ENCODE measurements at places on chromosomes 2 and 18.
A peak's percentile ranks its signal among the peaks of the same experiment; 100 is the strongest.

DNA sequence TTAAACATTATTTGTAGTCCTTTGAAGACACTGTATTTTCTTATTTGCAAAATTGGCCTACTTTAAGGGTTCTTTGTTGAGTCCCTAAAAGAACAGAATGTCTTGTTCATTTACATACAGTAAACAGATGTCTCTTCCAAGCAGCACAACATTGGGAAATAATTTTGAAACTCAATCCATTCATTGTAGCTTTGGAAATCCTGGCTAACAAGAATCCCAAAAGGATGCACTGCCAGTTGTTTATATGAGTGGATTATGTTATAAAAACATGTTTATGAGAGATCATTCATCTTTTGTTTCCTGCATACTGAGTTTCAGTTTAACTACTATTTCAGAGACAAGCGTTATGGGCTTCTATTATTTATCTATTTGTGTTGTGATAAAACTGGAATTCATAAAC, 499.3 kb downstream of the PID1 start:
- no peak for DNase-seq

- DNase-seq, result no peak
Measured at GRCh38 chr2:43631618-43632317, 5.3 kb upstream of the PLEKHH2 start.

DNA sequence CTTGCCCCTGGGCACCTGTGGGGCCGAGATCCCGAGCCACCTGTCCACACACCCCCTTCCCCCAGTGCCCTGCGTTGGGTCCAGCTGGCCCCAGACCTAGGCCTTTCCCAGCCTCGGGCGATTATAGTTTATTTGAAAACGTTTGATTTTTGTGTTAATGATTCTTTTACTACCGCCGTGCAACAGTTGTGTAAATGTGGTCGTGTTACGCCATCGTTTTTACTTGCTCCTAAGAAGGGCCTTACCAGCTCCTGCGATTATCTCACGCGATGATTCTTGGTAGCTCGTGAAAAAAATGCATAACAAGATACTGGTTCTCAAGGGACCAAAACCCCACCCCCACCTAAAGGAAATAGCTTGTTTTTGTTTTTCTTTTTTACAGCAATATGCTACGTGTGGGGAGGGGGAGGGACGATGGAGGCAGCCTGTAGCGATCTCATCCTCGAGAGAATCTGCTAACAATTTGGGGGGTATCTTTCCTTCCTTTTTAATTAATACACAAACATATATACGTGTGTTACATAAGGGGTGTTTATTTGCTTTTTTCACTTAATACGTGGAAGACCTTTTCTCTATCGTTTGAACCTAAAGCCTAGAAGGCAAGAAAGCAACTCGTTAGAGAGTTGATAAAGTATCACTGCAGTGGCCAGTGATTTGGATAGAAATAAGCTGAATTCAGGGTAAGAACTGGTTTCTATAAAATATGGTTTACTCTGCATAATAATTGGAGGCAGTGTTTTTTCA, 1.0 kb downstream of the ZDBF2 start:
- peak; percentile 36 for DNase-seq

DNA sequence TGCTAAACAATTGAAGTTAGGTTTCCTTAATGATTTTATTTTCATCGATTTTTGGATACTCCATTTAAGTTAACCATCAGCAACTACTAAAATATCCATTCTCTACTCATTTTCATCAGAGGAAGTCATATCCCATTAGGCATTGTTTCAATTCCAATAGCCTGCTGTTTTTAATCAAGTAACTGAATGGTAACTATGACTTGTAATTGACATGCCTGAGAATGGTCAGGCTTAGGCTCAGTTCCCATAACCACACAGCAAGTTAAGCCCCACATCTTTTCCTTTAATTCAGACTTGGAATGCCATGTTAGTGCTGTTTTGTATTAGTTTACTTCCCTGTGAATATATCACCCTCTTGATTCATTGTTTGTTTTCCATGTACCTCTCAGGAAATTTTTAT, 398.8 kb downstream of the ARHGAP15 start:
- peak; percentile 22 for DNase-seq

DNA sequence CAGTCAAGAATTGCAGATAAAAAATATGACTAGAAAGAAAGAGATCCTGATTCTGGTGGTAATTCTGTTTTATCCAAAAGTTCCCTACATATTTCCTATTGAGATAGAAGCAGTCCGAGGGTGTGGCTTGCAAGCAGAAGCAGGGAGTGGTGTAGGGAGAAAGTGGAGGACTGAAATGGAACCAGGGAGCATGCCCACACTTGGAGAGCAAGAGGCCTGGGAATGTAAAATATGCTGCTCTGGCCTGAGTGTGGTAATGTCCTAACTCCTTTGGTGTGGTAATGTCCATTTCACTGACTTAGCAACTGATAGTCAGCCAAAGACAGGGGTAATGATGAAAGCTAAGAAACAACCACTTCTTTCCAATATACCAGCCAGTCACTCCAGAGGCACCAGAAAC, 30.1 kb upstream of the FMNL2 start:
- peak; percentile 7 for DNase-seq

DNA sequence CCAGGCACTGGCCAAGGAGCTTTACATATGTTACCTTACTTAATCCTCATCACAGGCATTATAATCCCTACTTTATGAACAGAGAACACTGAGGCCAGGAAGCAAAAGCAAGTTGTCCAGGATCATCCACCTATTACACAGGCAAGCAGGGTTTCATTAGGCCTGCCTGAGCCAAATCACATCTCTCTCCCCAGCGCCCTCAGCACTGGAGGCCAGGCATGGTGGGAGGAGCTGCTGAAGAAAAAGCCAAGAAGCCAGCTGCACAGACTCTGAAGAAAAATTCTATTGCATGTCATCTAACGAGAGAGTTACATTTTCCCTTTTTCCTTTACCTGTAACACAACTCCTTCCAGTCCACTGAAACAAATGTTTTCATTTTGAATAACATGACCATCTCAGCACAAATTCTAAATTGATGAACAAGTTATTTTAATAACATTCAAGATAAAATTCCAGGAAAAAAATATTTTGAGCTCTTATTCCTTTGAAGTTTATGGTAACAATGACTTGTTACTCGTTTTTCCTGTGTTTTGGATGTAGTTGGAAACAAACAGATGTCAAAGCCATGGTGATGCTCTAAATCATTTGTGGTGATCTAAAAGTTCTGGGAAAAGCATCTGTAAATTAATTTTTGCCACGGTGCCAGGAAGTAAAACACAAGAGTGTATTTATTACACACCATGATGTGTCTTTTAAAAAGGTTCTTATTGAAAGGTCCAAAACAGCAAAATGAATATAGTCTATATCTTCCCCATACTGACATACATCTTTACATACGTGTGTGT, 139.0 kb upstream of the ITGB6 start:
- DNase-seq, result no peak

DNA sequence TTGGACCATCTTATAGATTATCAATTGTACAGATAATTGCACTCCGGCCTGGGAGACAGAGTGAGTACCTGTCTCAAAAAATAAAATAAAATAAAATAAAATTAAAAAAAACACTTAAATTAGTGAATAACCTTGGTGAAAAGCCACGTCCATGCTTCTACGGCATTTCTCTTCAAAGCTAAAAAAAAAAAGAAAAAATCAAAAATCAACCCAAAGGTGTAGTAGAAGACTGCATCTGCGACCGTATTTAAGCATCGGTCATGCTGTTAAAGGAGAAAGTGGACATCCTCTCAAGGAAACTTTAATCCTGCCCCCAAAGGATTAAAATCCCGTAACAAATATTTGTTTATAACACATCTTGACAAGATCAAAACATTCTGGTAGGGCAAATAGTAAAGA, 350 bp upstream of the RNF138 start:
- no peak for DNase-seq

DNA sequence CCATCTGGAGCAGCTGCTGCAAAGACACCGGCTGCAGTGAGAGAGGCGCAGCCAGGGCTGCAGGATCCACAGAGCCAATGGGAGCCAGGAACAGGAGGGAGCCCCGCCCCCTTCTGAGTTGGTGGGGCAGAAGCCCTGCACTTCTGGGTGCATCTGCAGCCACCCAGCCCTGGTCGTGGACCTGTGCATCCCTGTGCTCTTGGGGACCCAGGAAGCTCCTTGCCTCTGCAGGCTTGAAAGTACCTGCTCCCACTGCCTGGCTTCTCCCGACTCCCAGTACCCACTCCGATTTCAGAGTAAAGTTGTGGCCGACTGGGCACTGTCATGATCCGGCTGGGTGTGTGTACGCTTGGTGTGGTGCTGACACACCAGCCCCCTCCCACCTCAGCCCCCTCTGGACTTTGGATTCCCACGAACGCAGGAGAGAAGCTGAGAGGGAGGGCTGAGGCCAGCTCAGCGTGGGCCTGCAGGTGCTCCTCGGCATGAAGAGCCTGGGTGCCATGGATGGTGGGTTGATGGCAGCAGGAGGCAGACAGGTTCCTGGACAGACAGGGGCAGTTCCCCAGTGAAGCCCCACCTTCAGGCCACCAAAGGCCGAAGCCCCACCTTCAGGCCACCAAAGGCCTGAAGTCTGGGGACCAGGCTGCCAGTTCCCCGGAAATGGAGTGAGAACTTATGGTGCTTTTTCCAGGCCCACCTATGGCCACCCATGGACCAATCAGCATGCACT, 34.9 kb downstream of the LRRTM4 start:
- no peak for DNase-seq

DNA sequence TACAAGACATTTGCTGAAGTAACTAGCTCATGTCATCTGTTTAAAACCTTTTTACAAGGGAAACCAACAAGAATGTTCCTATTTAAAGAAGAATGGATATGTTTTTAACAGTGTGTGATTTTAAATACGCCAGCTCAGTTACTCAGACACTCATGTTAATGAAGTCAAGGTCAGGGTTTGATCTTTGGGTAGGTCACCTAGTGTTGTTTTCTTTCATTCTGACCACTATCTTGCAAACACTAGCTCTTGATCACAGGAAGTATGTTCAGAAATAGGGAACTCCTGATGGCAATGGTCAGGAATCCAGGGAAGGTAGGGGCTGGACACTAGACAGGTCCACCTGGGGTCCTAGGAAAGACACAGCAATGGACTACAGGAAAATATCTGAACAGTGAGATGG, 116.7 kb downstream of the CPS1 start:
- DNase-seq, result no peak

DNA sequence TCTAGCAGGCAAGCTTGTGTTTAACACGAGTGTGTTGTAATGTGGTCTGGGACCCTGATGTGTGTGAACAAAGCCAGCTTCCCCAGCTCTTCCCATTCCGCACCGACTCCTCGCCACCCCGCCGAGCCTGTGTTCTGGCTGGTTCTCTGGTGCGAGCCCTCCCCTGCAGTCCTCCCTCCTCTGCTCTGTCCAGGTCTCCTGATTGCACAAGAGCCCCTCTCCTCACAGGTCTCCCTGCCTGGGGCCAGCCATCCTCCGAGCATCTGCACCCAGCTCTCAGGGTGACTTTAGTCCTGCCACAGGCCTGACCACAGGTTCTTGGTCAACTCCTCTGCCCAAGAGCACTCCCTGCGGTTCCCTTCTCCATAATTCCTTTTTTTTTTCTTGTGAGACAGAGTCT, 13.2 kb downstream of the SLC66A3 start:
- no peak for DNase-seq

DNA sequence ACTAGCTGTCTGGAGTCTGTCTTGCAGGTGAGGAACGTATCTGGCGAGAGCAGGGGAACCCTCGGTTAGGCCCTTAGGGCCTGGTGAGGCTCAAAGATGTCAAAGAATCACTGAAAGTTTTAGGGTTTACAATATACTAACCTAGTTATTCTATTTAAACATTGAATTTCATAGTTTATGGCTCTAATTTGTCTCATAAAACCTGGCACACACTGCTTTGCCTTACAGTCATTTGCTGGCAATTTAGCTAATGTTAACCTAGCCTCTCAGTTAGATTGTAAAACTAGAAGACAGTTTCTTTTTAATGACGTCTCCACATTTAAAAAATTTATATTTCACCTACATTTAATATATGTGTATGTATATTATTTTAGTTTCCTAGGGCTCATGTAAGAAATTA, 89.6 kb upstream of the DOCK10 start:
- no peak for DNase-seq

DNA sequence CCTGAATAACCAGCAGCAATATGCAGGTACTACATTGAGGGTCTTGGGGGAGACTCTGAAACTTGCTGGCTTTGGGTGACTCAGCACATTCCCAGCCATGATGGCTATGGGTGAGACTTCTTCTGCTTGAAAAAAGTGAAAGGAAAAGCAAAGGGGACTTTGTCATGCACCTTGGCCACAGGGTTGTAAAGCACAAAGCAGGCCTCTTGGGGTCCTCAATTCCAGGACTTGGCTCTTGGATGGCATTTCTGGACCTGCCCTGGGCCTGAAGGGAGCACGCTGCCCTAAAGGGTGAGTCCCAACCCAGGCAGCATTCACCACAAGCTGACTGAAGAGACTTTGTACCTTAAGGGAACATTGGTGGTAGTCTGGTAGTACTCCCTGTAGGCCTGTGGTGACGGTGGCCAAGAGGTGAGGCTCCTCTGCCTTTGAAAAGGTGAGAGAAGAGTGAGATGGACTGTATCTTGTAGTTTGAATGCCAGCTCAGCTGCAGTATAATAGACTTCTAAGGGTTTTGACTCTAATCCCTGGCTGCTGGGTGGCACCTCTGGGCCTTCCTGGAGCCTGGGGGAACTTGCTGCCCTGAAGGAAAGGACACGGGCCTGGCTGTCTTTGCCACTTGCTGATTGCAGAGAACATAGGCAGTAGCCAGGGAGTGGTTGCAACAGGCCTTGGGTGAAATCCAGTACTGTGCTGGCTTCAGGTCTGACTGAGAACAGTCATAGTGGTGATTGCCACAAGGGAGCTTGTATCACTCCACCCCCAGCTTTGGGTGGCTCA, 36.5 kb upstream of the CYTIP start:
- DNase-seq, result no peak

DNA sequence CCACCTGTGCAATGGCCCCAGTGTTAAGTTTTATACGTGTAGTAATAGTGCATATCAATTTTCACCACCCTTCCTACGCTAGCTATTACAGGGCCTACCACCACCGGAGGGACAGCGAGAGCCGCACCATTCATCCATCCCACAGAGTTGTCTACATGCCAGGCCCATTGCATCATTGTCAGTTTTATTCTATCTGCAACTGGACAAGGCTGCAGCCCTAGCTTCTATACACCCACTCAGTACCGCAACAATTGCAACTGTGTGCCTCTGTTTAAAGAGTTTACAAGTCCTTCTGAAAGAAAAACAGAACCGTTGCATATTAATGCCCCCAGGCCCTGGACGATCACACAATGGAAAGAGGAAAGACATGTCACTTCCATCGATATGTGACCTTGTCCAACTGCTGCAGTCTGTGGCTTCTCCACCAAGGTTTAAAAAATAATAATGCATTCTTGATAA, 58.6 kb downstream of the ZEB2 start:
- peak; percentile 42 for DNase-seq

DNA sequence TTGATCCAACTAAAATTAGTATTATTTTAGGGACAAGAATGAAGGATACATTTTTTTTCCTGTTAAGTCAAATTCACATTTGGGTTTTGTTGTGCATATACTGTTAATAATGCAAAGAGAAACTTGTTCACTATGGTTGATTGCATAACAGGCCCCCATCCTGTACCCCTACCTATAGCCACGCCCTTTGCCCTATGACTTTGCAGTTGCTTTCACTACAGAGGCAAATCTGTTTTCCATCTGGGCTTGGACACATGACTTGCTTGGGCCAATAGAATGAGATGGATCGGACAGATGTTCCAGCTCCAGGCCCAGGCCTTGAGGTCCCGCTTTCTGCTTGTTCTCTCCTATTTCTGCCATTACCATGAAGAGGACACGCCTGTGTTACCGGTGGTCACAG, 278.5 kb upstream of the HNRNPA3 start:
- no peak for DNase-seq
